Kidney (tissue), 22 donors: ENCODE measurements at places on chromosomes 3 and 15.

GRCh38 chr3:183487016-183487415, 58.6 kb upstream of the MCF2L2 start:
- no peak for DNase-seq

GRCh38 chr3:136818769-136819391, at the start of gene SLC35G2:
Gene SLC35G2 (plus strand): TSS chr3:136819126. CDS start chr3:136854461, 35,335 bp downstream.
- DNase-seq, result peak; percentile 79

GRCh38 chr15:40044717-40045571, 6.0 kb upstream of the SRP14 start:
- DNase-seq, result peak; percentile 89

- no peak for DNase-seq
Measured at GRCh38 chr3:141710888-141711616, 27.0 kb upstream of the RNF7 start.

DNA sequence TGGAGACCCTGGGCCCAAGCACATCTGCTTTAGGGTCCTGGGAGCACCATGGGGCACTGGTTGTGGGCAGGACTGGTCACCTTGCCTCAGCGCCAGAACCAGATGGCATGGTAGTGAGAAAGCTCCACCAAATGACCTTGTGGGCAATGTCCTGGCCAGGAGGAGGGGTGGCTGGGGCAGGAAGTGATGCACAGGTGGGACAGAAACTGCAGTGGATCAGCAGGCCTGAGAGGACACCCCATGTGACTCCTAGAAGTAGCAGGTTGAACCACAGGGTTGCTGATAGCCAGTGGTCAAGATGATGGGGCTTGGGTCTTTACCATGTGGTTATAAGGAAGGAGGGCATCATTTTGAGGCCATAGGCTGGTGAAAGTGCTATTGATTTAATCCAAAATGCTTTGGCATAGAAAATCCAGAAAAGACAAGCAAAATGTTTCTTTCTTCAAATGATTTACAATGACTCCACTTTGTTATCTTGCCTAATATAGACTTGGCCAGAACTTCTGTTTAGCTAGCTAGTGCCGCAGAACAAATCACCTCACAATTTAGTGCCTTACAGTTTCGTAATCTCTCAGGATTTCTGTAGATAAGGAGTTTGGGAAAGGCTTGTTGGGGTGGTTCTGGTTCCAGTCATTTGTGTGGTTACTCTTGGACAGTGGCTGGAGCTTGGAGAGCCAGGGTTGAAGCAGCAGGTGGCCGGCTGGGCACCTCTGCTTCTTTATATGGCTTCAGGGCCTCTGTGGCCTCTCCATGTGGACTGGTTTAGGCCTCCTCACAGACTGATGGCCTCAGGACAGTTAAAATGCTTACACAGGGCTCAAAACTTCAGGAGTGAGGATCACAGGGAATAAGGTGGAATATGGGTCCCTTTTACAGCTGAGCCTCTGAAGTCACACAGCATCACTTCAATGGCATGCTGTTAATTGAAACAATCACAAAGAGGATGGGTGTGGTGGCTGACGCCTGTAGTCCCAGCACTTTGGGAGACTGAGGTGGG, 27.5 kb downstream of the TMEM158 start:
- no peak for DNase-seq
